Activated CD4-positive, alpha-beta T cell treated with anti-CD3 and anti-CD28 coated beads, Interleukin-10, Interleukin-2, amounts not matched to agents 100 ng/mL and 50 ng/mL, durations not matched to agents 16 hours and 8 hours (primary cell): ENCODE measurements at places on chromosomes 13 and 19.

GRCh38 chr19:57720878-57721277, 6.5 kb downstream of the ZNF671 start:
- DNase-seq: no peak

GRCh38 chr19:40921005-40921897, 39.2 kb upstream of the CYP2A7 start:
- no peak for DNase-seq

DNA sequence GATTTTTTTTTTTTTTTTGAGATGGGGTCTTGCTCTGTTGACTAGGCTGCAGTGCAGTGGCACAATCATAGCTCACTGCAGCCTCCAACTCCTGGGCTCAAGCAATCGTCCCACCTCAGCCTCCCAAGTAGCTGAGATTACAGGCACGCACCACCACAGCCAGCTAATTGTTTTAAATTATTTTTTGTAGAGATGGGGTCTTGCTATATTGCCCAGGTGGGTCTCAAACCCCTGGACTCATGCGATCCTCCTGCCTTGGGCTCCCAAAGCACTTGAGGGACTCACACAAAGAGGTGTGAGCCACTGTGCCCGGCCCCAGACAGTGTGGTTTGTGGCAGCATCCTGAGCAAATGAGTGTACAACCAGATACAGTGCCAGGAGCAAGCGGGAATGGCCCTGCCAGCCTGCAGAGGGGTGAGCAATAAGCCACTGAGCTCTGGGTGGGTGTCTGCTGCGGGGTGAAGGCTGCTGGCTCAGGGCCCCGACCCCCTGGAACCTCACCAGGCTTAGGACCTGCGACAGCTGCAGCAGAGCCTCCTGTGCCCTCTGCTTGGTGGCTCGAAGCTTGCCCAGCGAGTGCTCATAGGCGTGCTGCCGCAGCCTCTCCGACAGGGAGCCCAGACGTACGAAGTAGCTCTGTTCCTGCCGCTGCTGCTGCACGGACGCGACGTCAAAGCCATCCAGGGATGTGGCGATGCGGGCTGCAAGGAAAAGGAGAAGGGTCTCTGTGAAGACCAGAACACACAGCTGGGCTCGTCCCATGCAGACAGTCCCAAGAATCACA, 15.9 kb upstream of the TICAM1 start:
- no peak for DNase-seq

DNA sequence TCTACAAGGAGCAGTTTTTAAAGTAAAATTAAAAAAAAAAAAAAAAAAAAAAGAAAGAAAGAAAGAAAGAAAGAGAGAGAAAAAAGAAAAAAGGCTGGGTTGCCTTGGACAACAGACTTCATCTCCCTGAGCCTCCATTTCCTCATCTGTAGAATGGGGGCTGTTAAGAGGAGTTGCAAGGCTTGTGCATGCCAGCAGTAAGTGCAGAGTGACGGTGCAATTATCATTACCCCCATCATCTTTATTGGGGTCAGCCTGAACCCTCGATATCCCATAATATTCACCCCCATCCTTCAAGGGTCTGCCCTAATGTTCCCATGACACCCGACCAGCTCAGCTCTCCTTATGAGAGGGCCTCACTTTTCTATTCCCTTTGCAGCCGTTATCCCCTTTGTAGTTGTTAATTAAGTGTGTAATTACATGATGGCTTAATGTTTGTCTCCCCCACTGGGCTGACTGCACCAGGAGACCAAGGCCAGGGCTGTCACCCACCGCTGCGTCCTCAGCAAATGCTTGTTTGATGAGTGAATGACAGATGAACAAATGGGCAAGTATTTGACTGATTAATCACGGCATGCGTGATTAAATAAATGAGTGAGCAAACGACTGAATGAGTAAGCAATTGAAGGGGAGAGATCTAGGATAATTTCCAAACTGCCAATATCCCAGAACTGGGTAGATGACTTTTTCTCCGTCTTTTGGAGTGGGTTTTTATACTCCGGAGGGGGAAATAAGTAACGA, 10.1 kb downstream of the FOSB start:
- DNase-seq: no peak
